Kidney capillary endothelial cell (primary cell): ENCODE measurements at places on chromosomes 13 and 19.

DNA sequence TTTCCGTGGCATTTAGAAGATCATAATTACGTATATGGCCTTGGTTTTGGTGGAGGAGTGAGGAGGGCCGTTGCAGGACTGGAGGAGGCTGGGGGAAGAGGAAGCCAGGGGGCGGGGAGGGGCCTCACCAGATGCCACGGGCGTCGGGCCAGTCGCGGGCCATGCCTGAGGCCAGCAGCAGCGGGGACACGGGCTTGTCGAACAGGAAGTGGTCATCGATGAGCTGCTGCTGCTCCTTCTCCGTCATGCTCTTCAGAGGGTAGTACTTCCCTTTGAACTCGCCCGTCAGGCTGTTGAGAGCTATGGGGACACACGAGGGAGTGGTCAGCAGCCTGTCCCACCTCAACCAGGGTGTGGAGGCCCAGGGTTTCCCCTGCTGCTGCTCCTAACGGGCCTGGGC lies 11.1 kb downstream of the CKM start:
- DNase-seq, result no peak

DNA sequence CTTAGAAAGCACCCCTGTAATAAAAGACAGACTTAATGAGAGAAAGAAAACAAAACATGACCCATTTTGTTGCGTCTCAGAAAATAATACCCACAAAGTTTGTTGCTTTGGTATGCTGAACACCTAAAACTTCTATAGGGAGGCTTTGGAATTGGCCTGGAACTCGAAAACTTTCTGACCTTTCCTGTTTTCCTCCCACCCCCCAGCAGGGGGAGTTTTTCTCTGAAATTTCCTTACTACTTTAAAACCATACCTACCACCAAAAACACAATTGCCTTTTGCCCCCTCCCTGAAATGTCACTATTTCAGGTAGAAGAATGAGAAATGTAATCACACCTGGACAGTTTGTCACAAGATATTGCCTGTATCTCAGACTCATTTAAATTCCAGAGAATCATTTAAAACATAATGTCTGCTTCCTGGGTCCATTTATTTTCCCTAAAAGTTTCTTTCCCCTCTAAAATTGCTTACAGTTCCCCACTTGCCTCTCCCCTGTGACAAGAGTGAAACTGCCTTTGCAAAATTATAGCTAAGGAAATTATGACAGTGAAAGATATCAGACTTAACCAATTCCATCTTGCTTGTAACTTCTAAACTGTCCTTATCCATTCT lies 2700.2 kb downstream of the PCDH9 start:
- no peak for DNase-seq

DNA sequence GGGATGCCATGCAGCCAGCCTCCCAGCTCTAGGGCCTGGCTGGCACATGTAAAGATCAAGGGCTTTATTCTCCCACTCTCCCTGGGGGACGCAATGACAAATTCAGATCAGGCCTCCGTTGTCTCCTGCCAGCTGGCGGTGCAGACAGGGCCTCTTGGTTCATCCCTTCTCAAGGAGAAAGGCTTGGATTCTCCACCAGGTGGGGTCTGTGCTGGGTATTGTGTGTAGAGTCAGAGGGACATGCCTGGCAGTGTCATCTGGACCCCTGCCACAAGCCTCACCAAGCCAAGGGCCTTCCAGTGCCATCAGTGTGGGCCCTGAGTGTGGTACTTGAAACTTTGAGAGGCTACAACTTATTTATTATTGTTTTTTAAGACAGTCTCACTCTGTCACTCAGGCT lies 8.4 kb upstream of the PTPRS start:
- no peak for DNase-seq

- DNase-seq, result no peak
Measured at GRCh38 chr13:98310485-98311199, 133.6 kb upstream of the RNF113B start.

DNA sequence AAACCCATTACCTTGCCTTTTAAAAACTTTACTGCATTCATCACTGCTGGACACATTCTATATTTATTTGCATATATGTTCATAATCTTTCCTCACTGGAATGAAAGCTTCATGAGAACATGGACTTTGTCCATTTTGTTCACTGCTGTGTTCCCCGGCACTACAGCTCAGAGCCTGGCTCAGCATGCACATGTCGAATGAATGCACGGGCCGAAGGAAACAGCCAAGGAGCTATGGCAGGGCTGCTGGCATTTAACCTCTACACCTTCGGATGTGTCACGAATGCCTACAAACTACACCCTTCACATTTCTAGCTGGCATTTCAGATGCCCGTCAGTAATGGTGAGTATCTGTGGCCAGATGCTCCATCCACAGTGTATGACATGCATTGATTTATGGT lies 7.6 kb downstream of the MTIF3 start:
- DNase-seq, result no peak

- DNase-seq, result no peak
Measured at GRCh38 chr19:38318660-38319059, 985 bp upstream of the KCNK6 start.

- DNase-seq, result no peak
Measured at GRCh38 chr19:28297586-28298157, 915.3 kb downstream of the UQCRFS1 start.

DNA sequence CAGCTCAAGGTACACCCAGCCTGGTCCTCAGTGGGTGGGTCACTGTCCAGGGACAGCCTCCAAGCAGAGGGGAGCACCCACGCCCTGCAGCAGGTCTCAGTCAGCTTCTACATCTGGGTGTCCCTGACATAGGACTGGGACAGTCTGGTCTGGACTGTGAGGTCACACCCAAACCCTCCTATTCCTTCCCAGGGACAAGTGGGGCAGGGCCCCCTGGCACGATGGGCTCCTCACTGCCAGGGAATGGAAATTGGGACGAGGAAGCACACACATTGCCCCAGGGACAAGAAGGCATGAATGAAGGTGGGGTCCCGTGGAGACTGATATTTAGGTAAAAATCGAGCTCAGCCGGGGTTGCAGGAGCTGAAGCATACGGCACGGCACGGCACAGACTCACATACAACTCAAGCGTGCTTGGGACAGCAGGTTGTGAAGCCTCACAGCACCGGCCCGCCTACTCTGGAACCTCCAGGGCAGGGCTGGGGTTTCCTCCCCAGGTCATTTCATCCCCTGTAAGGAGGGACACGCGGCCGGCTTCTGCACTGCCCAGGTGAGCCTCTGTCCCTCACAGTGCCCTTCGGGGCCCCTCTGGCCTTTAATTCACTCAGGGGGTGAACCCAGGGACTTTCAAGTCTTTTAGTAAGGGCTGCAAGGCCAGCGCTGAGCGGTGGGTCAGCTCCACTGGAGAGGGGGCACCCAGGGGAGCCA lies 3.5 kb downstream of the PNMA8B start:
- DNase-seq, result no peak

GRCh38 chr19:15072930-15073647 lies 8.9 kb upstream of the OR1I1 start:
- no peak for DNase-seq
